Amygdala (tissue), 56 donors: ENCODE measurements at places on chromosomes 7 and 10.

- no peak for DNase-seq
These were observed 16.7 kb downstream of the RET start for GRCh38 chr10:43093423-43094076.

DNA sequence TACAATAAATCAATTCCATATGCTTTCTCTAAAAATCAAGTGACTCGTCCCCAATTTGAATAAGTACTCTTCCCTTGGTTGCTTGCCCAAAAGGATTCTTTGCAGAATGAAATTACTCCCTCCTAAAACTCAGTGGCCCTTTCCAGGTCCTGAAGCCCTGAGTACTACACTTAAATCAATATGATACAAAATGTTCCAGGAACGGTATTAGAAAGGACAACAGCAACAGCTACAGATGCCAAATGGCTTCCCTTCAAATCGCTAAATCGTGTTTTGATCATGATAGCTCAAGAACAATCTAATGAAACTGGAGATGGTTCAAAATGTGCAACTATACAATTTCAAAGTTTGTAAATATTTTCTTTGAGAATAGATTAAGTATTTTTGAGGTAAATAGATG, 59.4 kb downstream of the TPK1 start:
- no peak for DNase-seq

DNA sequence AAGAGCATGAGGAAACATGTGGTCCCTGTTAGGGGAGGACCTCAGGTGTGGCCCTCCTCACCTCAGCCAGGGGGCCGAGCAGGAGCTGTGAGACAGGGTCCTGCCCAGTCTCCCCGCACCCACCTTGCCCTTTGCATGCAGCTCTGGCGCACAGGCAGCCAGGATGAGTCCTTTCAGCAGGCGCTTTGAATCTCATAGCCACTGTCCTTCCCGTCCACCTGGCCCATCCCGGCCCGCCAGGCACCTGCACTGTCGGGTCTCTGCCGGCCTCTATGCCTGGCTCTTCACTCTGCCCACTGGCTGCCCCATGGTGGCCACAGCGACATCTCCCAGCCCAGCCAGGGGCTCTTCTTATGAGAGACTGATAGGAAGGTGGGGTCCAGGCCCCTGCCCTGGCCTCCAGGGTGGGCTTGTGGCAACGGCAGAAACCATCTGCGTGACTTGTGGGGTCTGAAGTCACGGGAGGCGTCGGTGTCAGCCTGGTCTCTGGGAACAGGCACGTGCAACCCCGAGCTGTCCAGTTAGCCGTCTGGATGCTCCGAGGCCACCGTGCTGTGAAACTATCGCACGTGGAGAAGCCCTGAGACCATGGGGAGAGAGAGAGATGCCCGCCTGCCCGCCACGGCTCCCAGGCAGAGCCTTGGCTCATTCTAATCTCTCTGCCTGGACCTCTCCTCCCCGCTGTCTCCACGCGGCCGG, 37.4 kb downstream of the FOXL3 start:
- DNase-seq: no peak

DNA sequence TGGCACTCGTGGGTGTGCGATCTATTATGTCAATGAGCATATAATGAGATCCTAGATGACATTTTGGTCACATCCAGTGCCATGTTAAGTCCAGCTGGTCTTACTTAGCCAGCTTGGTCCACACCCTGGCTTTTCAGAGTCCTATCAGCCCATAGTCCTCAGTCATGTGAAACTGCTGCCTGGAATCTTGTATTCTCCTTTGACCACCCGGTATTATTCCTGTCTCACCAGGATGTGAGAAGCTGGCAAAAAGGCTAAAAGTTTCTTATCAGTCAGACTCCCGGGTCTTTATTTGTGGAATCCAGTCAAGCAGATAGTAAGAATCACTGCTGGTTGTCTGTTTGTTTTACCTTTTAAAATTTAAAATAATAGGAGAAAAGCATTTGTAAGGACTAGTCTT, 705.6 kb upstream of the GHITM start:
- DNase-seq: no peak

DNA sequence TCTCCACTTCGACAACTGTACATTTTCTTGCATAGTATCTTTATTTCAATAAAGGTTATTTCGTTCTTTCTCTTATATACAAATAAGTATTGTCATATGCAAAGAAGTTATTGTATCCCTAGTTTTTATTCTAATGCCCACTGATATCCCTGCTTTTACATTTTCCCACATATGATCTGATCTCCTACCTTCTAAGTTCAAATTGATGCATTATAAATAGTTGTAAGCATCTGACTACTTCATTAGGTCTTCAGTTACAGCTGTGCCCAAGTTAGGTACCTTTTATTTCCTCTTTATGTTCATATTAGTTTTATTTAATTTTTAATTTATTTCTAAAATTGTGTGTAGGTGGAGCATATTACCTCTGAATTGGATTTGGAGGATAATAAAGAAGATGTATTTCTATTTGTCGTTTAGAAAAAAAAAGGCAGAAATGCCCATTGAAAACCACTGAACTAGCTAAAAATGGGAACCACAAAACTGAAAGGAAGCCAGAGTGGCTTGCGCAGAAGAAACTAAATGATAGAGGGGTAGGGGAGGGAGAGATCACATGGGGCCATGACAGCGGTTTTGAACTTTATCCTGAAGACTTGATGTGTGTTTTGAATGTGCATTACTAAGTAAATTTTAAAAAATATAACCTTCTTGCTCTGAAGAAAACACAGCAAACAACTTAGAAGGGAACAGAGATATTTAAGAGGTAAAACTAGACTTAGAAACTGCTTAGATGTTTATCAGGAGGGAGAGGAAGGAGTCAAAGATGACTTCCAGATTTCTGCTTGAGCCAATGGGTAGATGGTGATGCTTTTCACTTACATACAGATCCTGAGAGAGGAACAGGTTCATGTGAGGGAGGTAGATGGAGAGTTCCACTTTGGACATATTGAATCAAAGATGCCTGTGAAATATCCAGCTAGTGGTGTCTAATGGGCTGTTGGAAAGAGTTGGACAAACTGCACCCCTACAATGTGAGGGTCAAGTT, 9.3 kb upstream of the ZC3HAV1L start:
- DNase-seq: no peak

GRCh38 chr7:68573271-68574005, 1024.8 kb upstream of the AUTS2 start:
- DNase-seq: no peak
